CD4-positive, alpha-beta T cell (primary cell): ENCODE measurements at places on chromosomes 5 and 9.

DNA sequence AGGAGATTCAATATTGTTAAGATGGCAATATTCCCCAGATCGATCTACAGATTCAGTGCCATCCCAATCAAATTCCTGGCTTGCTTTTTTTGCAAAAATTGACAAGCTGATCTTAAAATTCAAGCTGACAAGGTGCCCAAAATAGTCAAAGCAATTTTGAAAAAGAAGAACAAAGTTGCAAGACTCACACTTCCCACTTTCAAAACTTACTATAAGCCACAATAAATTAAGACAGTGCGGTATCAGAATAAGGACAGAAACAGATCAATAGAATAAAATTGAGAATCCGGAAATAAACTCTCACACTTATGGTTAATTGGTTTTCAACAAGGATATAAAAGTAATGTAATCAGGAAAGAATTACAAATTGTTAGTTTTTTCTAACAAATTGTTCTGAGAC lies 97.1 kb downstream of the NRG2 start:
- DNase-seq = no peak

GRCh38 chr5:37851305-37851704 lies 11.5 kb upstream of the GDNF start:
- DNase-seq = no peak

GRCh38 chr9:134347996-134348395 lies 21.7 kb downstream of the RXRA start:
- no peak for DNase-seq

DNA sequence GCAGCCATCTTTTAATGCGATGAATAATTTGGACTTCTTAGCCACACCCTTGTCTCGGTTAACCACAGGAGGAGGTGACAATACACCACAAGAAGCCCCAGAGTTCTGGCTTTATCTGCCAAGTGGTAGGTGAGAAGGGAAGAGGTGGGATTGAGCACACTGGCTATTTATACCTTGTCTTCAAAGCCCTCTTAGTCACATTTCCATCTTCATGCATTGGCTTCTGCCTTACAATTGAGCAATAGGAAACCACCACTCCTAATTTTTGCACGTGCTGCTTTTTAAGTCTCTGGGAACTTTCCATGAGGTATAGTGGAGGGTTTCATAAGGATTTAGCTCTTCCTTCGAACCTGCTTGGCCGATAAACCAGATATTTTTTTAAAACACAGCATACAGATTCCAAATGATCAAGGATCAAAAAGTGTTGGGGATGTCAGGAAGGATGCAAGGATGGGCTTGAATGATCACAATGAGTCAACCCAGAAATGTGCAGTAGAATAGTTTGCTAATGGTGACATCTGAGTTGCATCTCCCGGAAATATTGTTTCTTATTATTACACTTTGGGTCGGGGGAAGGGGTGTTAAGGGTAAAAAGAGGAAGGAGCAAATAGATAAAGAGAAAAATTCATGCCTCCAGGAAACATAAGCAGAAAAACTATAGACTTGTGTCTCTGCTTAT lies 25.5 kb downstream of the PLAC8L1 start:
- DNase-seq = no peak

GRCh38 chr5:108678091-108678490 lies 69.6 kb upstream of the FER start:
- DNase-seq = no peak

- DNase-seq = no peak
Observed at GRCh38 chr5:179054036-179054785, 6.0 kb upstream of the ZNF354C start.

- no peak for DNase-seq
Observed at GRCh38 chr9:134371731-134372130, 45.5 kb downstream of the RXRA start.

DNA sequence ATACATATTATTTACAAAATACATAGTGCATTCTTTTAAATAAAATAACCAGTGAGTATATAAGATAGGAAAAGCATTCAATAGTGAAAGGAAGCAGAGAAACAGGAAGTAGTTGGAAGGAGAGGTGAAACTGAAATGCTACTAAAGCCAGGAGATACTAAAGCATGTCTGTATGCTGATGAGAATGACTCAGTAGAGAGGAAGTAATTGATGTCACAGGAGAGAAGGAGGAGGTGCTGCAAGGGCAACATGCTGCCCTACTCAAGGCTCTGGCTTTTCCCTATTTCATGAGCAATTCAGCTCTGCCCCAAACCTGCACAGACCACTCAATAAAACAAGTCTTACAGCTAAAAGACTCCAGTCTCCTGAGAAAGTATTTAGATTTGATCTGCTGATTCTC lies 108.5 kb upstream of the TXNDC8 start:
- DNase-seq = no peak

- DNase-seq = no peak
Observed at GRCh38 chr5:11040345-11040744, 279.3 kb upstream of the DAP start.

DNA sequence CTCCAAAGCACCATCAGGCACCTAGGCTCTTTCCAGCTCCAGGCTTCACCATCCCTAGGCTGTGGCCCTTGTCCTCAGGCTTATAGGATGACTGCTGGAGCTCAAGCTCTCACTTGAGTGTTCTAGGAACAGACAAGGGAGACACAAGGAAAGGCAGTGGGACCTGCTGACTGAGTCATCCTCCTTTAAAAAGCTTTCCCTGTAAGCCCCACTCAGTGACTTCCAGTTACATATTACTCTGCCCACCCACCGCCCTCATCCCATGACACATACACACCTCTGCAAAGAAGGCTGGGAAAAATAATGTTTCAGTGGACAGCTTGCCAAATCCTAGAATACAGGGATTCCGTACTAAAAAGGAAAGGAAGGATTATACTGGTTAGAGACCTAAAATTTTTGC lies 154.2 kb upstream of the ZNF366 start:
- no peak for DNase-seq

DNA sequence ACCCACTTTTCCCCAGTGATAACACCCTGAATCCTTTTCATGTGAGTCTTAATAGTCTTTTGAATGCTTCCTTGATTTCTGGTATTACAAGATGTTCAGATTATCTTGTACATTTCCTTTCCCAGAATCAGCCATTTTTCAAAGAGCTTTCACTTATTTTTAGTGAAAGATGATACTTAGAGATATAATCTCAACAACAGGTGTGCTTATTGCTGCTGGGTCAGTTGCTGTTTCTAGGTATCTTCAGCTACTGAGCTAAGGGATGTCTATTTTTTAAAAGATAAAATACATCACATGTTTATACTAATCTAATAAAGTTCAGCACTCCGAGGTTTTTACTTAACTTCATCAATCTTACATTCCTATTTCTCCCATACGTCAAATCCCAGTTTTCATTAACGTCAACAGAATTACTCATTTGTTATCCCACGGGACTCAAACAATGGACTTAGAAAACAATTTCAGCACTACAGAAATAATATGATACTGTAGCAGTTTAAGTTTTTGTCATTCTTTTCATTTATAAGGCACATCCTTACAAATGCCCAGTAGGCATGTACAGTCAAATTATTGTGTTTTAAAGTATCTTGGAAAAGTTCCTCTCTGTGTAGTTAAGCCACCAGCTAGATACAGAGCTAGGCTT lies 9.0 kb downstream of the PCDHAC1 start:
- DNase-seq = no peak

DNA sequence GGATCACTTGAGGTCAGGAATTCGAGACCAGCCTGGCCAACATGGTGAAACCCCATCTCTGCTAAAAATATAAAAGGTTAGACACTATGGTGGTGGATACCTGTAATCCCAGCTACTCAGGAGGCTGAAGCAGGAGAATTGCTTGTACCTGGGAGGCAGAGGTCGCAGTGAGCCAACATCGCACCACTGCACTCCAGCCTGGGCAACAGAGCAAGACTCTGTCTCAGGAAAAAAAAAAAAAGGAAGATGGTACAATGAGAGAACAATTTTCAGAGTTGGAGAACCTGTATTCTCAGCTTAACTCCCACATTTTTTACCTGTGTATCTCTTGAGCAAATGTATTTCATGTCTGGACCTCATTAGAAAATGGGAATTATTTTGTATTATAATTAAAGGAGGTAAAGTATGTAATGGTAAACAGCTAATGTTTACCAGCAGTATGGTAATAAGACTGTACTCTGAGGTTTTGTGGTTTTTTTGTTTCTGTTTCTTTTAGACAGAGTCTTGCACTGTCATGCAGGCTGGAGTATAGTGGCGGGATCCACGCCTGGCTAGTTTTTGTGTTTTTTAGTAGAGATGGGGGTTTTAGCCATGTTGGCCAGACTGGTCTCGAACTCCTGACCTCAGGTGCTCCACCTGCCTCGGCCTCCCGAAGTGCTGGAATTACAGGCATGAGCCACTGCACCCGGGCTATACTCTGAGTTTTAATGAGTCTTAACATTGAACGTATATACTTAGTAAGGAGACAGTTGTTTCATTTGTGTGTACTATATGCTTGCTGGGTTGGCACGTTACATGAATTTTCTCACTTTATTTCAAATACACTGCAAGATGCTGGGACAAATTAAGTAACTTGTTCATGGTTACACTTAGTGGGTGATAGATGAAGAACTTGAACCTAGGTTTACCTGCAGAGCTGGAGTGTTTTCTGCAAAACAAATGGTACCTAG lies 16.2 kb downstream of the UHRF2 start:
- no peak for DNase-seq

- no peak for DNase-seq
Observed at GRCh38 chr5:113380807-113381326, 53.9 kb downstream of the TSSK1B start.

- no peak for DNase-seq
Observed at GRCh38 chr5:34043099-34043876, at the start of gene C1QTNF3. TSS of gene C1QTNF3 (minus strand) at chr5:34043213. CDS start at chr5:34043125, 88 bp downstream.

DNA sequence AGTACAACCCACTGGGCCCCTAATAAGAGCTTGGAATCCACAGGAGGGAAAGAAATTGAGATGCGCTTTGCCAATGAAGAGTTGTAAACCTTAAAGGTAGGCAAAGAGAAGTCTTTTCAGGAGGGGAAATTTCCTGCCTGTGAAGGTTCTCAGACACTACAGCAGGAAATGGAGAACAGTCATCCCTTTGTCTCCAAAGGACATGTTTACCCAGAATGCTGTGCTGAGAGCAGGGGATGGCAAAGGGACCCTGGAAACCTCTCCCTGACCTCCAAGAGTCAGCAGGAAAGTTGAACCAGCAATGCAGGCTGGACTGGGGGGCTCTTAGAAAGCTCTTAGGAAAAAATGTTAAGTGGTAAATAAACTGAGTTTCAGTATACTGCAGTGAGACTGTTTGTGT lies 103.2 kb downstream of the AK8 start:
- no peak for DNase-seq

- no peak for DNase-seq
Observed at GRCh38 chr9:105757496-105758251, 63.3 kb downstream of the TMEM38B start.

GRCh38 chr9:130938652-130939404 lies at the start of gene FIBCD1:
TSS of gene FIBCD1 (minus strand) at chr9:130939247. CDS start at chr9:130938607, 640 bp downstream.
- DNase-seq = no peak

- DNase-seq = no peak
Observed at GRCh38 chr9:93096811-93097382, 880 bp downstream of the CARD19 start.

DNA sequence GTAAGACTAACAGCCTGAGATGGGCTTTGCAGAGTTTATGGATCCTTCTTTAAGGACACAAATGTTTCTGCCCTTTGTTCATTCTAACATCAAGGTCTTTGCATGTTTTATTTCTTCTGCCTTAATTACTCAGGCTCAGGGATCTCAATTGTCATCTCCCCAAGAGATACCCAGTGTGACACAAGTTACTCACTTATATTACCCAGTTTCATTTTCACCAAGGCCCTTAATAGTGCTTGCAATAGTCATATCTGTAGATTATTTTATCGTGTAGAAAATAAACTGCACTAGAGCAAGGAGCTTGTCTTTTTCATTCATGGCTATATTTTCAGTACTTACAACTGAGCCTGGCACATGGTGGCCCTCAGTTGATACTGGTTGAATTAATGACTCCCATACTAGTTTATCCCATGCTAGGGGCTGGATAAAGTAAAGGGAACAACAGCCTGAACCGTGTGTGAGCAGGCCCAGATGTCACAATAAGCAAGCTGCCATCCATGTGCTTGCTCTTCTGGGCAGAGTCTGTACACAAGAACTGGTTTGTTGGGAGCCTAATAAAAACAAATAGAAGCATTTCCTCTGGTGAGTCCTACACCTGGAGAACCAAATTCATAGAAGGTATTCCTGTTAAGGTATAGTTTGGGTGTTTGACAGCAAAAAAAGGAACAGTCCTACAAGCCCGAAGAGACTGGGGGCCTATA lies 112.5 kb upstream of the CD180 start:
- no peak for DNase-seq

DNA sequence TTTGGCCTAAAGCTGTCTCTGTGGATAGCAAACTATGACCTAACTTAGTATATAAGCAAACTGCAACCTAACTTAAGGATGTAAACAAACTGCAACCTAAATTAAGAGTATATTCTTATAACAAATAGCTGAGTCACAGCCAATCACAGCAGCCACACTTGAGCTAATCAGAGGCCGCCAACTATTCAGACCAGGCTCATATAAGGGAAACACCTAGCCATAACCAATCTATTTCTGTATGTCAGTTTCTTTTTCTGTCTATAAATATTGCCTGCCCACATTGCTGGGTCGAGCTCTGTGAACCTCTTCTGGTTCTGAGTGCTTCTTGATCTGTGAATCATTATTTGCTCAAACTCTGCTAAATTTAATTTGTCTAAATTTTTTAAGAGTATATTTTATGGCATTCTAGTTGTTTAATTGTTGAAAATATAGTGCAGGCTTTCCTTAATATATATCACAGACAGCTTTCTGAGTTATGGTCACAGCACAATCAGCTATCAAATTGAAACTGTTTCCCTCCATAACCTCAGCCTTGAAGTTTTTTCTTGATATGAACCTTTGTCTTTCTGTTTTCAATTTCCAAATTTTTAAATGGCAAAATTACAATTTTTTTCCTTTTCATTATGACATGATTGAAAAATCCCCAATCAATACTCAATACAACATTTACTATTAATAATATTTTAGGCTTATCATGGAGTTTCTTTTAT lies 327.1 kb upstream of the NUDT12 start:
- no peak for DNase-seq

GRCh38 chr5:41410737-41411136 lies 99.7 kb downstream of the PLCXD3 start:
- DNase-seq = no peak

- peak; percentile 60 for DNase-seq
Observed at GRCh38 chr5:170393235-170393634, 4.1 kb upstream of the KCNMB1 start.

- DNase-seq = no peak
Observed at GRCh38 chr9:134644725-134645606, 3.4 kb downstream of the COL5A1 start.

DNA sequence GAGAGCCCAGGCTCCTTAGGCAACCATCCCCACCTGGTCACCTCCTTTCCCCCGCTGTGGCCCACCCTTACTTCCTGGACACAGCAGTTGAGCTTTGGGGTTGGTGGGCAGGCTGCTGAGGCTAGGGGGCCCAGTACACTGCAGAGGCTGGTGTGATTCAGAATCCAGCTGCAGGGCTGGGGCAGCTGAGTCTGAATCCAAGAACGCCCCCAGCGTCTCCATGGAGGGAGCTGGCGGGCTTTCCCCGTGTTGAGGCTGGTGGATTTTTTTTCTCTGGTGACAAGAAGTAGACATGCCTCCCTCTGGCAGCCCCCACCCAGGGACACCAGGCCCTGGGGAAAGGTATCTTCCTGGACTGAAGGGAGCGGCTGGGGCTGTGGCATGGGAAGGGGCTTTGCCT lies 104.8 kb downstream of the RXRA start:
- no peak for DNase-seq
